ENCODE measurements at places on chromosomes 12 and 14. TPM values are rescaled to one million over a fixed set of nuclear protein-coding genes. Genes with fewer than 3 reads are reported as not detected.

The ZNF84 gene
- 19.0 TPM for total RNA-seq

The NANOG gene
- total RNA-seq, result not detected

The C12orf42 gene
- total RNA-seq, result not detected

The SLC25A3 gene
- 840 TPM for total RNA-seq

The TCL1A gene
- total RNA-seq, result 0.12 TPM

The MIP gene
- total RNA-seq, result not detected

The TSPAN11 gene
- total RNA-seq, result under 0.01 TPM

The IRAK3 gene
- 2.0 TPM for total RNA-seq

The CTSG gene
- not detected for total RNA-seq

The CIDEB gene
- total RNA-seq, result 2.9 TPM

The HSPB8 gene
- total RNA-seq, result 18.9 TPM

The CMA1 gene
- total RNA-seq, result not detected

The ADGRD1 gene
- total RNA-seq, result 0.11 TPM

The CYP46A1 gene
- total RNA-seq, result 0.11 TPM

The TMEM253 gene
- not detected for total RNA-seq

The DEPDC4 gene
- total RNA-seq, result 3.2 TPM

The EMP1 gene
- total RNA-seq, result 77.4 TPM

The LRTM2 gene
- not detected for total RNA-seq
